ENCODE measurements at places on chromosomes 16 and 17.

GRCh38 chr17:80625627-80626026, 81.0 kb downstream of the RPTOR start:
- no peak for DNase-seq

DNA sequence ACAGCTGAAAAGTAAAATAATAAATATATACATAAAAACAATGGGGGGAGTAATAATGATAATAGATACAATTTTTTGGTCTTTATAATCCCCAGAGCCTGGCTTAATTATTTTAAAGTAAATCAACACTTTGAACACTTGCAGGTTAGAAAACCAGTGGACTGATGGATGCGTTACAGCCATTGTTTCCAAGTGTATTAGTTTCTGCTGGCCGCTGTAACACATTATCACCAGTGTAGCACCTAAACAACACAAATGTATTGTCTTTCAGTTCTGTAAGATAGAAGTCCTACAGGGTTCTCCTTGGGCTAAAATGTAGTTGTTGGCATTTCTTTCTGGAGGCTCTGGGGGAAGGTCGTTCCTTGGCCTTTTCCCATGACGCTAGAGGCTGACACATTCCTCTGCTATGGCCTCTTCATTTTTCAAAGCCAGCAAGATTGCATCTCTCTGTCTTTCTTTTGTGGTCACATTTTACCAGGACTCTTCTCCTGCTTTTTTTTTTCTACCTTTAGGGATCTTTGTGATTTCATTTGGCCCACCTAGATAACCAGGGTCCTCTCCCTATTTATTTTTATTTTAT, 116.8 kb downstream of the WWOX start:
- no peak for DNase-seq

- DNase-seq, result no peak
Measured at GRCh38 chr16:4373356-4373908, 1.8 kb downstream of the VASN start.

DNA sequence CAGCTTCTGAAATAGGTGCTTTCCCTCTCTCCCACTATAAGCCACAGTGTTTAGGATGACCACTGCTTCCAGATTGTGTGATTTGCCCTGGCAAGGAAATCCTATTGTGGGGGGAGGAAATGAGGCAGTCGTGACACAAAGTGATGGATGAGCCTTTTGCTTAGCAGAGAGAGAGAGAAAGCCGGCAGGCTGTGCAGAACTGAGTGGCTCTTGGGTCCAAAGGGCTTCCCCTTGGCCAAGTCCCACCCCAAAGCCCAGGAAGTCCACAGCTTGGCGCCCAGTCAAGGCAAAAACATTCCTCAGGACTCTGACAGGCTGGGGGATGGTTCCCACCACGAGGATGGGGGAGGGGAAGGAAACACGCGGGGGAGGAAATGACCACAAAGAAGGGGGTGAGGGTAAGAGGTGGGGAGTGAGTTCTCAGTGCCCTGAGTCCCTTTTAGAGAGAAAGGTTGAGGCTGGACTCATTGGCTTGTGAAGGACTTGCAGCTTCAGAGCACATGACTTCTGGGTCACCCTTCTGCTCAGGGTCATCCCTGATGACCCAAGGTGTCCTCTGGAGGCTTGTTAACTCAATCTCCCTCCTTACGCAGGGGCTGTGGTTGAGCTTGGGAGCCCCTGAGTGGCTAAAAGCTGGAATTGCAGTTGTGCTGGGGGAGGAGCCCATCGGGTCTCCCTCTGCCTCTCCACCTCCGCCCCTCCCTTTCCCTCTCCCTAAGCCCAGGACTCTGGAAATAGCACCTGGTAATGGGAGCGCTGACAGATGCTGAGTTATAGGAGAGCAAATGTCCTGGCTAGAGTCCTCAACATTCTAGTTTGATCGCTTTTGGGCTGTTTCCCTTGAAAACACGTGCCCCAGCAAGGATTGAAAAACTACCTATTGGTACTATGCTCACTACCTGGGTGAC, 10.3 kb upstream of the MSL1 start:
- DNase-seq, result no peak

DNA sequence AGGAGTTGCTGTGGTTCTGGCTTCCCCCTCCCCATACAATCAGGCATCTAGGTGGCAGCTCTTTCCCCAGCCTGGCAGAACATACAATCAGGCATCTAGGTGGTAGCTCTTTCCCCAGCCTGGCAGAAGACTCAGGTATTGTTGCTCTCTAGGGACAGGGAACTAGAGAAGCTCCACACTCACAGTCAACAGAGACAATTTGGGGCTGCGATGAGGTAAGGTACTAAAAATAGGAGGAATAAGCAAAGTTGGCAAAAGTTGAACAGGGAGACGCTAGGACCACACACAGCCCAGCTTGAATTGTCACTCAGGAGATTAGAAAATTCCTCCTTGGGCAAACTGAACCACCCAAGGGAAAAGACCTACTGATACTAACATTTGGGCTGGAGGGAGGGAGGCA, 315.5 kb upstream of the CDH5 start:
- DNase-seq, result no peak

GRCh38 chr16:87304951-87305350, 12.2 kb downstream of the C16orf95 start:
- DNase-seq, result no peak

DNA sequence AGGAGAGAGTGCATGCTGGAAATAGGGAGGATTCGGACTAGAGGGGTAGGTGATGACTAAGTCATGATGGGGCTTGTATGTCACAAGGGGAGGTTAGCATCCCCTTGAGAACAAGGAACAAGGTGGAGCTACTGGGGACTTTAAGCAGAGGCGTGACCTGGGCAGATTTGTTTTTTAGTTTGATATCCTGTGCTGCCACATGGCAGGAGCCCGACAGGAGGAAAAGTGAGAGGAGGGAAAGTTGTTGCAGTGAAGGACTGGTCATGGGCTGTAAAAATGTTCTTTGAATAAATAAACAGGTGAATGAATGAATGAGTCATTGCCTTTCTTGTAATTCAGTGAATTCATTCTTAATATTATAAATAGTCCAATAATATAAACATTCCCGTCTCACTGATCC, 365.1 kb upstream of the CDH5 start:
- DNase-seq, result no peak

GRCh38 chr16:11599579-11599978, 12.9 kb upstream of the LITAF start:
- no peak for DNase-seq

Measured in HS-5 (cell line).